ENCODE measurements at places on chromosomes 16 and 17.

GRCh38 chr17:57645950-57646665 lies 99.0 kb downstream of the CCDC182 start:
- no peak for DNase-seq

DNA sequence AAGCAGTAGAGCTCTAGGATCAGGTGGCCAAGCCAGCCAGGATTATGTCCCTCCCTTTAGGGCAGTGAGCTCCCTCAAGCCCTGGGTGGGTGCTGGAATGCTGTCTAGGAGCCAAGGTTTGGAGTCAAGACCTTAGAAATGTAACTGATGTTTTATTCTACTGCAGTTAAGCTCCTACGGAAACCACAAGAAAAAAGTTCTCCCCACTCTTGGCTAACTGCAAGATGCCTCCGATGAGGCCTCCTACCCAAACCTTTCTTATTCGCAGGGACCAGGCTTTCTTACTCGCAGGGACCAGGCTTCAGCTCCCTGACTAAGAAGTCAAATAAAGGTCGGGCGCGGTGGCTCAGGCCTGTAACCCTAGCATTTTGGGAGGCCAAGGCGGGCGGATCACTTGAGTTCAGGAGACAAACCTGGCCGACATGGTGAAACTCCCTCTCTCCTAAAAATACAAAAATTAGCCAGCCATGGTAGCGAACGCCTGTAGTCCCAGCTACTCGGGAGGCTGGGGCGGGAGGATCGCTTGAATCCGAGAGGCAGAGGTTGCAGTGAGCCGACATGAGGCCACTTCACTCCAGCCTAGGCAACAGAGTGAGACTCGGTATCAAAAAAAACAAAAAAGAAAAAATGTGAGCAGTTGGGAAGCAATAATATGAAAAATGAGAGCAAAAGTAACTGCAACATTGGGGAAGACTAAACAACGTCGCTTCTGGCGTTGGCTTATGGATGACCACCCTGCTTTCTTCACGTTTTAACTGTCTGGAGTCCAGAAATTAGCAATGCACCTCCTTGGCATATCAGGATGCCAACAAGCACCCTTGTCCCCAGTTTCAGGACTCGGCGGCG lies 31.7 kb upstream of the ARL4D start:
- peak; percentile 31 for DNase-seq

GRCh38 chr16:67326472-67327309 lies at the start of the genes KCTD19 and LRRC36:
TSS of gene KCTD19 (minus strand) at chr16:67326741. CDS start at chr16:67326707, 34 bp downstream.
TSS of gene LRRC36 (plus strand) at chr16:67326815. CDS start at chr16:67326863, 48 bp downstream.
- DNase-seq = peak; percentile 34

DNA sequence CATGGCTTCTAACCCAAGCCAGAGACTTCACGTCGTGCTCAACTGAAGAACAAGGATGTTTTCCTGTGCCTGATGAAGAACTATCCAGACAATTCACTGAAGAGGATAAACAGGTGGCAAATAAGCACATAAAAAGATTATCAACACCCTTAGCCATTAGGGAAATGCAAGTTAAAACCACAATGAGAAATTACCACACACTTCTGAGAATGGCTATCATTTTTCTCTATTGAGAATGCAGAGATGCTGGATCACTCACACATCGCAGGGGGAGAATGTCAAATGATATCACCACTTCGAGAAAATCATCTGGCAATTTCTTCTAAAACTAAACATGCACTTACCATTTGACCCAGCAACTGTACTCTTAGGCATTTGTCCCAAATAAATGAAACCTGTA lies 162.8 kb downstream of the IRX3 start:
- DNase-seq = no peak

GRCh38 chr17:4004517-4005295 lies 40.5 kb upstream of the ATP2A3 start:
- peak; percentile 32 for DNase-seq

DNA sequence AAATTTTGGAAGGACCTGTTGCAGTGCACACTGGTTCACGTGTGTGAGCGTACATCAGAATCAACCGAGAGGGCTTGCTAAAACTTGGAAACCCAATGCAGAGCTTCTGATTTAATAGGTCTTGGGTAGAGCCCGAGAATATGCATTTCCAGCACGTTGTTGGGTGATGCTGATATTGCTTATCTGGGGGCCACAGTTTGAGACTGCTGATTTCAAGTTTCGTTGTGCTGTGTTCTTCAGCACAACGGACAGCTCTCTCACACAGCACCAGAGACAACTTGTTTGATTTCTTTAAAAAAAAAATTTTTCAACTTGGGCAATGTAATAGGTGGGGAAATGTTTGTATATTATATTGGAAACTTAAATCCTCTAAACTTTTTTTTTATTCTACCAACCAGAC lies 9.4 kb downstream of the OR4D2 start:
- no peak for DNase-seq

- DNase-seq = no peak
These were observed 635.9 kb downstream of the WWOX start for GRCh38 chr16:78735337-78735736.

GRCh38 chr16:10312784-10313724 lies 72.8 kb upstream of the ATF7IP2 start:
- DNase-seq = no peak

DNA sequence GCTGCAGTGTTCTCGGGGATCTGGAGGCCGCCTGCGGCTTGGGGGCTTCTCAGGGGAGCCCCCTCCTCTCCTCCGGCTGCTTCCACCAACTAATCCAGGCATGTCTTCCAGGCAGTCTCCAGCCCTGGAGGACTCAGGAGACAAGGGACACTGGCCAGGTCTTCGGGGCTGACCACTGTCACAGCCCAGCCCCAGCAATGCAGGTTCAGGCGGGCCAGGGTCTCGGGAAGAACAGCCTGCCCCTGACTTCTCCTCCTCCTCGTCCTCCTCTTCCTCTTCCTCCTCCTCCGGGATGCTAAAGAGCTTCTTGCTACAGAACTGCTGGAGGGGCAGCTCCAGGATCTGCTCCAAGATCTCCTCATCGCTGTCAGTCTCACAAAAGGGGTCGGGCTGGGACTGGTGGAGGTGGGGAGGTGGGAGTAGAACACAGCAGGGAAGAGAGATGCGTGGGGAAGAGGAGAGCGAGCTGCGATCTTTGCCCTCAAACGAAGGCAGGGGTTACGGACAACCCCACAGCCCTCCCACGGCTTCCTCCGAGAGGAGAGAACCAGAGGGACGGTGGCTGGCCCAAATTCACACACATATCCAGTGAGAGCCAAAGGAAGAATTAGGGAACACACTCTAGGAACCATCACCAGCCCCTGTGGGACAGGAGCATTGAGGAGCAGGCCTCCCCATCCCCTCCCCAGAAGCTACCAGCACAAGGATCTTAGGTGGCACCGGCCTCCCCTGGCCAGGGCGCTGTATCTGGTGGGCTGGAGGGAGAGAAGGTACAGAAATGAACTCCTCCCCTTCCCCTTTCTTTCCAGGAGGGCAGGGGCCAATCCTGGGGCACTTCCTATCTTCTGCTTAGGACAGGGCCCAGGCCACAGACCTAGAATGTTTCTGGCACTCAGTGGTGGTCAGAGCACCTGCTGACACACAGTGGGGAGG lies 19.3 kb downstream of the TSPOAP1 start:
- no peak for DNase-seq

- DNase-seq = no peak
These were observed 4.5 kb downstream of the ZNF267 start for GRCh38 chr16:31877876-31878642.

- no peak for DNase-seq
These were observed 28.3 kb upstream of the HOXB13 start for GRCh38 chr17:48756830-48757251.

DNA sequence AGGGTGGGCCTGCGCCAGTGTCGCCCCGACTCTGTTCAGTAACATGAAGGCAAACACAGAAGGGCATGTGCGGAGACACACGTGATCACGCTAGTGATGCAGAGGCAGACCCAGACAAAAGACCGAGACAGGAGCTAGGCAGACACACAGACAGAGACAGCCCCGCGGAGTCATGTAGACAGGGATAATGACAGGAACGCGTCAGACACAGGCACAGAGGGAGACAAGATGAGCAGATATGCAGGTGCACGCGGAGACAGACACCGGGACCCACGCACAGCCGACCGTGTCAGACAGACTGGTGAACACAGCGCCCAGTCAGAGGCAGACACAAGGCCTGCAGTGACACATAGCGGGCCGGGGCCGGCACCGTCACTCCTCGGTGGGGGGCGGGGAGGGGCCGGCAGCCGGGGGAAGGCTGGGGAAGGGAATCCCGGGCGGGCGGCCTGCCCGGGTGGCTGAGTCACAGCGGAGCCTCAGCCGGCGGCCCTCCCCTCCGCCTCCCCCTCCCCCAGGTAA lies 7.4 kb downstream of the KDM6B start:
- DNase-seq = peak; percentile 71

DNA sequence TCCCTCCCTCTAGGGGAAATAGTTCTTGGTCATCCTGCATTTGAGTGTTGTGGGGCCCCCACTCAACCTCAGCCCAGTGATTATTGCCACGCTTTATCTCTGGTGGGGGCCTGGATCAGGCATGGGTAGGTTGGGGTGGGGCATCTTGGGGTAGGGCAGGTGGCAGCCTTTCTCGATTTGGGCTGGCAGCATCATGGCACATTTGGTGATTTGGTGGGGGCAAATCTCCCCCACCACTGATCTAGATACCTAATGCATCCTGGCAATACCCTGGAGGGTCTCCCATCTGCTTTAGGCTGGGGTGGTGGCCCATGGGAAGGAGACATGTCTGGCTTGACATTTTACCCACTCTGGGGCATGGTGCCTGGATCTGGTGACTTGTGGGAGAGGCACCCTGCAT lies 40.2 kb downstream of the NLRP1 start:
- DNase-seq = no peak

DNA sequence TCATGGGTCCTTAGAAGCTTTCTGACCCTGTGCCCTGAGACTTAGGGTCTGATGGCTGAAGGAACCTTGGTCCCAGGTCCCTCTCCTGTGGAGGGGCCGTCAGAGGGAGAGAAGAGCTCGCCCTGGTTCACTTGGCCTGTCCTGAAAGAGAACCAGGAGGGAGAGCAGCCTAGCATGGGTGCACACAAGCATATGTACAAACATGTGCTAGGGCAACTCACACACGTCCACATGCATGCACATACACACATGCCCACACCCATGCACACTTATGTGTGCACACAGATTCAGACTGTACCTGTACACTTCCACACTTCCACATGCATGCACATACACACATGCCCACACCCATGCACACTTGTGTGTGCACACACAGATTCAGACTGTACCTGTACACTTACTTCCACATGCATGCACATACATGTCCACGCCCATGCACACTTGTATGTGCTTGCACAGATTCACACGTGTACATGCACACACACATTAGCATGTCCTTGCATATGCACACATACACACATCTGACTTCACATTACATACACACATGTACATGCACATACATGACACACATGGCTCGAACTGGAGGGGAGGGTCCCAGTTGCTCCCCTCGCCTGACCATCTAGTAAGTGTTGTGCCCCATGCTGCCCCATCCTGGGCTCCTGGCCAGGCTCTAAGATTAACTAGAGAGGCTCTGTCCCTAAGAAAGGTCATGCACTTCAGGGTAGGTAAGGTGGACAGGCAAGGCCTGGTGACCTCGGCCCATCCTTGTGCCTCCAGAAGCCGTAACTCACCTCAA lies 122.0 kb downstream of the METRNL start:
- DNase-seq = peak; percentile 0

DNA sequence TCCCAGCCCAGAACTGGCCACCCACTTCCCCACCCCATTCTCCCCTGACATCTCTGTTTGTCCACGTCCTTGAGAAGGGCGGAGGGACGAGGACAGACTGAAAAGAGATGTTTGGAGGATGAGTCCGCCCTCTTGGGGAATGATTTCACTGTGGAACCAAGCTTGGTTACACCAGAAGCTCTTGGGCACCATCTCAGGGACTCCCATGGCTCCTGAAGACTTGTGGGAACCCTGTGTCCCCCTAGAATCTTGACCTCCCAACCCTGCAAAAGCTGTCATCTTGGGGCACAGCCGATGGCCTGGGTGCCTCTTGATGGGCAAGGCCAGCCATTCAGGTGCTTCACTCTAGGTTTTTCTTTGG lies 25.9 kb upstream of the LITAF start:
- no peak for DNase-seq

- DNase-seq = no peak
These were observed 127.6 kb upstream of the TNRC6C start for GRCh38 chr17:77830816-77831473.

- DNase-seq = no peak
These were observed 833 bp upstream of the BCAR1 start for GRCh38 chr16:75252049-75252864.

- DNase-seq = no peak
These were observed 4.8 kb downstream of the CPPED1 start for GRCh38 chr16:12798846-12799245.

DNA sequence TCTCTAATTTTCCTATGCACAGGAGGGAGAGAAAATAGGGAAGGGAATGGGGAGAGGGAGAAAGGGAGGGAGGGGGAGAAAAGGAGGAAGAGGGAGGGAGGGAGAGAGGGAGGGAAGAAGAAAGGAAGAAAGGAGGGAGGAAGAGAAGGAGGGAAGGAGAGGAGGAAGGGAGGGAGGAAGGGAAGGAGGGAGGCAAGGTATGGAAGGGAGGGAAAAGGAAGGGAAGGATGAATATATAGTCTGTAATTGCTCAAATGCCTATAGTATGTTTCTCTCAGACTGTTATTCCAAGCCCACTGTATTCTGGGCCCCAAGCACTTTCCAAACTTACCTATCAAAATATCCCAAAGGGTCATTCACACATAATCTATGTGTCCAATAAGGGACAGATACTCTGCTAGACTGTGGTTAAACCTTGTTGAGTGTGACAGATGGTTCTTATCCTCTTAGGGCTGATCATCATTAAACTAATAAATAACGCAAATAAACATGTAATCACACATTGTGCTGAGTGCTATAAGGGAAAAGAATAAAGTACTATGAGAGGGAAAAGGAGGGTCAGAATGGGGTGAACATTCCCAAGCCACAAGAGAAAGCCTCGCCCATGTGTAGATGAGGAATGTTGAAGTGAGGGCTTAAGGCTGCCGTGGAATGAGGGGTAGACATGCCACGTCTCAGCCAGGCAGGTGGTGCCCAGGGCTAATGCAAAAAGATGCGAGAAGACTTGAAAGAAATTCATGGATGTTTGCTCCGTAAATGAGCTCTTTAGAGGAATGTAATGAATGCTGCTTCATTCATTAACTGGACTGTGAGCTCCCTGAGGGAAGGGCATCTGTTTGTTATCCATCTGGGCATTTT lies 30.6 kb downstream of the ASIC2 start:
- DNase-seq = no peak

Data from activated T-helper 1 cell treated with anti-CD3 and anti-CD28 coated beads, Interleukin-12 subunit alpha, Interleukin-12 subunit beta, Interleukin-2, Interleukin-4 antibody, amounts not matched to agents 30 ng/mL and 10 ng/mL and 1 ng/mL, durations not matched to agents 14 hours and 24 hours and 36 hours (primary cell).